ENCODE measurements at places on chromosomes 1 and 21.

DNA sequence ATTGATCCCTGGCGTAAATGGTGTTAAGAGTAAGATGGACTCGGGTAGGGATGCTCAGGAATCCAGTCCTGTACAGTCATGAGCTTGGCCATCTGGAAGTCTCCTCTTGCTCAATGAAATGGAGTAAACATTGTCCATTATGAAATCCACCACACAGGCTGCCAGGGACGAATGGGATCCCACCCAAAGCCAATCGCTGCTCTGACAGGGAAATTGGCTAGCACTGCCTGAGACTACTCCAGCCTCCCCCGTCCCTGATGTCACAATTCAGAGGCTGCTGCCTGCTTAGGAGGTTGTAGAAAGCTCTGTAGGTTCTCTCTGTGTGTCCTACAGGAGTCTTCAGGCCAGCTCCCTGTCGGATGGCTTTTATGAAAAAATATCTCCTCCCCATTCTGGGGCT lies at the start of gene HSD11B1:
TSS of gene HSD11B1 (plus strand) at position 263 of the 400 bp plus-strand sequence. CDS start at position 360, 97 bp downstream.
- no peak within 1 kb of the TSS for H3K4me3 ChIP-seq
- no peaks in the 10 kb centered on the region for H3K36me3 ChIP-seq
- H3K27me3 ChIP-seq, result peaks cover 2% of the 10 kb centered on the region
- H3K4me1 ChIP-seq, result no peaks in the 10 kb centered on the region
- no peak within 1 kb of the TSS for H3K27ac ChIP-seq

DNA sequence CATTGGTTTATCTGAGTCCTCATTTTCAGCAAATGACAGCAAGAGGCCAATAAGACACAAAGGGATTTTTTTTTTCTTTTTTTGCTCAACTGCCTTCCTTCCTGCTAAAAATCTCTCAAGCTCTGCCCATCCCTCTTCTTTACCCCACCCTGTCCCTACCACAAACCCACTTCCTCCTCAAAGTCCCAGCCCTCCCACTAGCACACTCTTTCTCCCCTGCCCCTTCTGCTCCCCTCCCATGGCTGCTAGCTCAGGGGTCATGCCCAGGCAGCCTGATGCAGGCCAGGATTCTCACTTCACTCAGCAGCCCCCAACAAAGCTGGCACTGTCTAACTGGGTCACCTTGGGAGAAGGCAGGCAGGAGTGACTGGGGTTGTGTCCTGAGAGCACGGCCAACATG lies 28.8 kb upstream of the PPP2R5A start:
- H3K36me3 ChIP-seq, result no peaks in the 10 kb centered on the region
- H3K4me1 ChIP-seq, result peaks cover 51% of the 10 kb centered on the region
- H3K27me3 ChIP-seq, result no peaks in the 10 kb centered on the region

- DNase-seq, result no peak
- H3K4me1 ChIP-seq, result no peaks in the 10 kb centered on the region
- no peaks in the 10 kb centered on the region for H3K27me3 ChIP-seq
- H3K36me3 ChIP-seq, result no peaks in the 10 kb centered on the region
- H3K4me3 ChIP-seq, result no peak overlapping the region
These were observed 116.6 kb downstream of the SETD4 start for GRCh38 chr21:35943752-35944151.

GRCh38 chr1:116538544-116538943 lies 32.3 kb downstream of the CD58 start:
- peaks cover 6% of the 10 kb centered on the region for H3K4me1 ChIP-seq
- H3K27me3 ChIP-seq, result no peaks in the 10 kb centered on the region
- no peak overlapping the region for H3K4me3 ChIP-seq
- no peak overlapping the region for H3K27ac ChIP-seq

- H3K27me3 ChIP-seq, result peaks cover 2% of the 10 kb centered on the region
- H3K36me3 ChIP-seq, result no peaks in the 10 kb centered on the region
- no peak for DNase-seq
These were observed 2.7 kb downstream of the HSD11B1 start for GRCh38 chr1:209707308-209707707.

GRCh38 chr21:34864370-34865149 lies 184.5 kb downstream of the RUNX1 start:
- DNase-seq, result no peak
- H3K27ac ChIP-seq, result no peak overlapping the region
- H3K27me3 ChIP-seq, result no peaks in the 10 kb centered on the region
- peaks cover 42% of the 10 kb centered on the region for H3K36me3 ChIP-seq

DNA sequence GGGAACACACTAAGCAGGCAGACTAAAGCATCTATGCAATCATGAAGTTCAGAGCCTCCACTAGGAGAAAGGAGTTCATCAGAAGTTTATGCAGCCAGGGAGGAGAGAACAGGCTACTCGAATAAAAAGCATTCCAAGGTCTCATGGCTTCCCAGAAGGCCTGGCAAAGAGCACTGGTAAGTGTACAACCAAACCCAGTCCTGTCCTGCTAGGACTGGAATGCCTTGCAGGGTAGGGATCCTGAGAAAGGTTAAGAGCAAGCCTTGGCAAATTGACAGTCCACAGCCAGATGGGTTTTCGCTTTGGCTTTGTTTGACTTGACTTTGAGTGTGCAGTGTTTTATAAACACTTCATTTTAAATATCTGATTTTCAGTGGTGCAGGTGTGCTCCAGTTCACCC lies 133.6 kb upstream of the ATP1B1 start:
- no peak overlapping the region for H3K27ac ChIP-seq
- DNase-seq, result no peak
- H3K36me3 ChIP-seq, result no peaks in the 10 kb centered on the region
- H3K27me3 ChIP-seq, result no peaks in the 10 kb centered on the region

DNA sequence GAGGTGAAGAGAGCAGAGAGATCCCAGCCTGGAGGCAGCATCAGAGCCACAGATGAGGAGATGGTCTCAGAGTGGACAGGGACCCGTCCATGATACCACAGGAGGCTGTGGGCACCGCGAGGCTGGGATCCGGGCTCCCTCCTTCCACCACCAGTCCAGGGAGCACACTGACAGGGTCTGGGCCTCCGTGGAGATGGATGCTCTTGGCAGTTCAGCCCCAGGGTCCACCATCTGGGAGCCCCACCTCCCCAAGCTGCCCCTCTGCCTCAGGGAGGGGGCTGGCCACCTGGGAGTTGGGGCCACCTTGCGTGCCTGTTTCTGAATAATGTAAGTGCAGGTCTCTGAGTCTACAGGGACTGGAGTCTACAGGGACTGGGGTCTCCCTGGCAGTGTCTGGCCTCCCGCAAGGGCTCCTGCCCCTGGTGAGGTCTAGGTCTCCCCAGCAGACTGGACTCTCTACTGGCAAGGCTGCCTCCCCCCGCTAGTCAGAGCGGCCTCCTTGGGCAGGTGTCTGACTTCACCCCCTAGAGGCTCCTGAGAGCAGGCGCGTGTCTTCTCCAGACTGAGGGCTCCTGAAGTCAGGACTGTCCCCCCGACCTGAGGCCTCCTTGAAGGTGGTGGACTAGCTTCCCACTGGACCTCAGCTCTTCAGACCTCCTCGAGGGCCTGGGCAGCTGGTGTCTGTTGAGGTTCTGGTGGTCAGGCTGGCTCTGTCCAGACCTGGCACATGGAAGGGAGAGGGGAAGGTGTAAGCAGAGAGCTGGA lies 218.5 kb downstream of the PTPRU start:
- H3K4me1 ChIP-seq, result no peaks in the 10 kb centered on the region
- no peaks in the 10 kb centered on the region for H3K36me3 ChIP-seq
- no peak for DNase-seq
- no peak overlapping the region for H3K4me3 ChIP-seq
- no peak overlapping the region for H3K27ac ChIP-seq
- H3K27me3 ChIP-seq, result no peaks in the 10 kb centered on the region

DNA sequence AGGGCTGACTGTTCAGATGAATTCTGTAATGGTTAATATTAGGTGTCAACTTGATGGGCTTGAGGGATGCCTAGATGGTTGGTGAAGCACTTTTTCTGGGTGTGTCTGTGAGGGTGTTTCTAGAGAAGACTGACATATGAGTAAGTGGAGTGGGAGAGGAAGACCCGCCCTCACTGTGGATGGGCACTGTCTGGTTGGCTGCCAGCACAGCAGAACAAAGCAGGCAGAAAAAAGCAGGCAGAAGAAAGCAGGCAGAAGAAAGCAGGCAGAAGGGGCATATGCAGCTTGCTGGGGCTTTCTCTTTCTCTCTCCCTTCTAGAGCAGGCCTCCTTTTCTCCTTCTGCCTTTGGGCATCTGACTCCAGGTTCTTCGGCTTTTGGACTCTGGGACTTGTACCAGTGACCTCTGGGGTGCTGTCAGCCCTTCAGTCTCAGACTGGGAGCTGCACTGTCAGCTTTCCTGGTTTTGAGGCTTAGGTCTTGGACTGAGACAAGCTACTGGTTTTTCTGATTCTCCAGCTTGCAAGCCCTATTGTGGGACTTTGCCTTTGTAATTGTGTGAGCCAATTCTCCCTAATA lies 42.9 kb upstream of the CD2 start:
- no peaks in the 10 kb centered on the region for H3K27me3 ChIP-seq
- peaks cover 2% of the 10 kb centered on the region for H3K4me1 ChIP-seq
- no peak for DNase-seq

DNA sequence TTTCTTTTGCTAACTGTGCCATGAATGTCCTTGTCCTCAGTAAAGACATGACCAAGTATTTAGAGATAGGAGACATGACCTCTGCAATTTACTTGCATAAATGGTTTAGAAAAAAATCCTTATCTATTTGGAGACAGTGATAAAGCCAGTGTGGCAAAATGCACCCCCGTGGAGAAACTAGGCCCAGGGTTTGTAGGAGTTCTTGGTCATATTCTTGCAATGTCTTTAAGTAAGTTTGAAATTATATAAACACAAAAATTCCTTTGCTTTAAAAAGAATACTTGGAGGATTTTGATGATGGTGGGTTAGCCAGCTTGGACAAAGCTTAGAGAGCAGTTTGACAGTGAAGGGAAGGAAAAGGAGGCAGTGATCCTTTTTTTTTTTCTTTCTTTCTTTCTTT lies 101.9 kb upstream of the SLC45A1 start:
- no peaks in the 10 kb centered on the region for H3K36me3 ChIP-seq
- no peak overlapping the region for H3K27ac ChIP-seq
- H3K4me3 ChIP-seq, result no peak overlapping the region
- no peak for DNase-seq
- H3K4me1 ChIP-seq, result peaks cover 24% of the 10 kb centered on the region

- H3K27me3 ChIP-seq, result no peaks in the 10 kb centered on the region
- H3K36me3 ChIP-seq, result no peaks in the 10 kb centered on the region
- H3K4me3 ChIP-seq, result no peak overlapping the region
- DNase-seq, result no peak
These were observed 20.8 kb upstream of the LEFTY2 start for GRCh38 chr1:225961659-225962439.

- H3K27me3 ChIP-seq, result no peaks in the 10 kb centered on the region
- no peaks in the 10 kb centered on the region for H3K4me1 ChIP-seq
- H3K27ac ChIP-seq, result no peak overlapping the region
- H3K4me3 ChIP-seq, result no peak overlapping the region
- no peak for DNase-seq
- no peaks in the 10 kb centered on the region for H3K36me3 ChIP-seq
These were observed 174.8 kb upstream of the CHODL start for GRCh38 chr21:18069875-18070274.

DNA sequence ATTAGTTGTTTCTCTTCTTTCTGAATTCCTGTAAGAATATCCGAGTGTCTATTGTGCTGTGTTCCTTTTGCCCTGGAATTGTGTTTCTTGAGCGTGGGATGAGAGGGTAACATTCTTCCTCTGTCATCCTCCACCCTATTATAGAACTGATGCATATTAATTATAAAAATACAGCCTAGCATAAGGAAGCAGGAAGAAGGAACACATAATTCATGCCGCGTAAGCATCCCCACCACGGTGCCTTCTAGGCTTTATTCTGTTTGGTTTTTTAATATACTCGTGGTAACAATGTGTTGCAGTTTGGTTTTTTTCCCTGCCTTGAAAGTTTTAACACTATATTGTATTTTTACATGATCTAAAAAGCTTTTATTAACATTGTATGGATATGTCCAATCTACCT lies 65.7 kb downstream of the GALNT2 start:
- H3K36me3 ChIP-seq, result no peaks in the 10 kb centered on the region
- no peak for DNase-seq
- no peak overlapping the region for H3K27ac ChIP-seq
- no peak overlapping the region for H3K4me3 ChIP-seq
- H3K4me1 ChIP-seq, result peaks cover 3% of the 10 kb centered on the region
- H3K27me3 ChIP-seq, result no peaks in the 10 kb centered on the region

DNA sequence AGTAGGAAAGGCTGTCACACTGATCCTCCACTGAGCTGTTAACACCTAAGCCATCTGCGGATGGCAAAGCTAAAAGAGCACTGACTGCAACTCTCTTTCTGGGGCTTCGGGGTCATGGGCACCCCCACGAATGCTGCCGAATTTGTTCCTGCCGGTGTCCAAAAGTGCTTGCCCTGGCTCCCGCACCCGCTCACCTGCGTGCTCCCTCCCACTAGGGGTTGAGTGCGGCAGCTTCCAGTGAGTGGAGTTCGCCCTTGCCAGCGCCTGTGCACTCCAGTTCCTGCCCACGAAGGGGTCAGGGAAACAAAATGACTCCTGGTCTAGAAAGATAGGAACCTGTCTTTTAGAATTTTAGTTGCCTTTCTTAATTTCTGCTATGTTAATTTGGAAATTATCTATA lies 78.7 kb downstream of the IFI44 start:
- H3K36me3 ChIP-seq, result no peaks in the 10 kb centered on the region
- DNase-seq, result no peak
- no peak overlapping the region for H3K27ac ChIP-seq
- H3K4me3 ChIP-seq, result no peak overlapping the region

- no peaks in the 10 kb centered on the region for H3K36me3 ChIP-seq
- H3K27ac ChIP-seq, result no peak overlapping the region
- H3K4me1 ChIP-seq, result no peaks in the 10 kb centered on the region
- DNase-seq, result no peak
These were observed 17.6 kb upstream of the GBP3 start for GRCh38 chr1:89040315-89040626.

GRCh38 chr1:161999301-162000052 lies 24.2 kb downstream of the OLFML2B start:
- no peaks in the 10 kb centered on the region for H3K4me1 ChIP-seq
- H3K36me3 ChIP-seq, result no peaks in the 10 kb centered on the region
- H3K27me3 ChIP-seq, result no peaks in the 10 kb centered on the region

DNA sequence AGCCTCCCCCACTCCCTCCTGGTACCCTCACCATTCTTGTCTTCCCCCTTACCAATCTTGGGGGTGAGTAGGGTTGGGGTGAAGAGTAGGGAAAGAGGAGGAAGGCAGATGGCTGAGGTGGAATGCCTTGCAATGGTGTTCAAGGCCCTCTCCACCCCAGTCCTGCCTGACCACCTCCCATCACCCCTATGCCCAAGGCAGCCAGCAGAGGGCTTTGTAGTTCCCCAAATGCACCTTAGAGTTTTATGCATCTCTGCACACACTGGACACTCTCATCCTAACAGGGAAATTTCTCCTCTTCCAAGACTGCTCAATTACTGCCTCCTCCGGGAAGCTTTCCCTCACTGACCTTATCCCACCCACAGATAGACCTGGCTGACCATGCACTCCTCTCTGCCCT lies 15.4 kb downstream of the KIF17 start:
- no peaks in the 10 kb centered on the region for H3K4me1 ChIP-seq
- DNase-seq, result no peak
- no peaks in the 10 kb centered on the region for H3K36me3 ChIP-seq
- H3K27me3 ChIP-seq, result no peaks in the 10 kb centered on the region
- H3K4me3 ChIP-seq, result no peak overlapping the region
- H3K27ac ChIP-seq, result no peak overlapping the region

DNA sequence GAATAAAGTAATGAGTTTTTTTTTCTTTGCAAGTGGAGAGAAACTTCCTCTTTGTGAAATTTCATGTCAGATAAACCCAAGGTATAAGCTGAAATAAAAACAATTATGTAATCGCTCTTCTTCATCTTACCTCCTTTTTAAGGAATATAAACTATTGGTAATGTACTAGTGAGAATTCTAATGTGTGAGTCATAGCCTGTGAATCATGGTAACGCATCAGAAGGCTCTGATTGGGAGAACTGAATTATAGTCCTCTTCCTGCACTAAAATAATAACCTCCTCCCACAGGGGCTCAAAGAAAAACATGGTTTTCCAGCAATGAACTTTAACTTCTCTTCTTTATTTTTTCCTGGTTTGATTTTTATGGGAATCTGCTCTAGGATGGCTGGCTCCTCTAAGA lies 57.1 kb upstream of the COX20 start:
- DNase-seq, result no peak
- no peak overlapping the region for H3K27ac ChIP-seq
- no peaks in the 10 kb centered on the region for H3K27me3 ChIP-seq

All from natural killer cell (primary cell).